Renal pelvis (tissue), 12 donors: ENCODE measurements at places on chromosomes 2 and 18.

DNA sequence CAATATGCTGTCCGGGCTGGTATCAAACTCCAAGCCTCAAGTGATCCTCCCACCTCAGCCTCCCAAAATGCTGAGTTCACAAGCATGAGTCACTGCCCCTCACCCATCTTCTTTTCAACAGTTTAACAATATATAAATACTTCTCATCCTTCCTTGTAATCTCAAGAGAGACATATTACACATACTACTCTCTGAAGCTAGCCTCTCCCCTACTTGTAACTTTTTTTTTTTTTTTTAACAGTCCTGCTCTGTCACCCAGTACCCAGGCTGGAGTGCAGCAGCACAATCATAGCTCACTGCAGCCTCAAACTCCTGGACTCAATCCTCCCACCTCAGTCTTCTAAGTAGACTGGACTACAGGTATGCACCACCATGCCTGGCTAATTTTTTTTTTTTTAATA, 5.7 kb downstream of the GFPT1 start:
- DNase-seq: no peak

GRCh38 chr18:23540867-23541266, 37.6 kb downstream of the RMC1 start:
- no peak for DNase-seq

GRCh38 chr18:9066817-9067306, 35.6 kb upstream of the NDUFV2 start:
- DNase-seq: no peak

DNA sequence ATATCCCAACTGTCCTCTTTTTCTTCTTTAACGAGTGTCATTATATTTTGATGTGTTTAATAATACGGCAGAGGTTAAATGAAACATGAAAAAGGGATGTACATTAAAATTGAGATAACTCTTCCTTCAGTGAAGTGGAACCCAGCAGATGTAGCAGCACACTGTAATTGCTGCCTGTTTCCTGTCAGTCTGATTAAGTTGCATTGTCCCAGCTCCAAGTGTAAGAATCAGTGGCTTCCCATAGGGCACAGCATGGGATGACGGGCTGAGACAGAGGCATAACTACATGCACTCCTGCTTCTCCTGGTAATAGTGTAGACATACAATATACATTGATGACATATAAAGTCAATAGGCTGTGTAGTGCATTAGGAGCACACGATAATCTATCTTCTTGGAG, 175.8 kb upstream of the TCF4 start:
- no peak for DNase-seq

DNA sequence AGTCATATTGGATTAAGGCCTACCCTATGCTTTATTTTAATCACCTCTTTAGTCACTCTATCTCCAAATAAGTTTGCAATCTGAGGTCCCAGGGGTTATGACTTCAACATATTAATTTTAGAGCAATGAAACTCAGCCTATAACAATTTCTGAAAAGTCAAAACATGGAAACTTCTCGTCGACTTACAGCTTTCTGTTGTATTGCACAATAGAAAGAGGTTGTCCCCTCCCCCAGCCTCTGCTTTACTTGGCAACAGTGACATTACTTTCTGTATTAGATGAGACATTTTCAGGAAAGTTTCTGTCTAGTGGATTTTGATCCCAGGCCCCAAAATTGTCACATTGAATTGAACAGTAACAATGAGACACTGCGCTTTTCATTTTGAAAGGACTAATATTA, 326.4 kb downstream of the THSD7B start:
- no peak for DNase-seq

DNA sequence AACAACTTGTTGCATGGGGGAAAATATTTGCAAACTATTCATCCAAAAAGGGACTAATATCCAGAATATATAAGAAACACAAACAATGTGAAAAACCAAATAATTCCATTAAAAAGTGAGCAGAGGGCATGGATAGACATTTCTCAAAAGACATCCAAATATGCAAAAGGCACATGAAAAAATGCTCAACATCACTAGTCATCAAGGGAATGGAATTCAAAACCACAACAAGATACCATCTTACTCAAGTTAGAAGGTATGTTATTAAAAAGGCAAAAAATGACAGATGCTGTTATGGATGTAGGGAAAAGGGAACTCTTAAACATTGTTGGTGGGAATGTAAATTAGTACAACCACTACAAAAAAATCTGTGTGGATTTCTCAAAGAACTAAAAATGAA, 396.5 kb downstream of the CCDC85A start:
- no peak for DNase-seq

- no peak for DNase-seq
Observed at GRCh38 chr2:201313362-201313761, 43.8 kb downstream of the FLACC1 start.

DNA sequence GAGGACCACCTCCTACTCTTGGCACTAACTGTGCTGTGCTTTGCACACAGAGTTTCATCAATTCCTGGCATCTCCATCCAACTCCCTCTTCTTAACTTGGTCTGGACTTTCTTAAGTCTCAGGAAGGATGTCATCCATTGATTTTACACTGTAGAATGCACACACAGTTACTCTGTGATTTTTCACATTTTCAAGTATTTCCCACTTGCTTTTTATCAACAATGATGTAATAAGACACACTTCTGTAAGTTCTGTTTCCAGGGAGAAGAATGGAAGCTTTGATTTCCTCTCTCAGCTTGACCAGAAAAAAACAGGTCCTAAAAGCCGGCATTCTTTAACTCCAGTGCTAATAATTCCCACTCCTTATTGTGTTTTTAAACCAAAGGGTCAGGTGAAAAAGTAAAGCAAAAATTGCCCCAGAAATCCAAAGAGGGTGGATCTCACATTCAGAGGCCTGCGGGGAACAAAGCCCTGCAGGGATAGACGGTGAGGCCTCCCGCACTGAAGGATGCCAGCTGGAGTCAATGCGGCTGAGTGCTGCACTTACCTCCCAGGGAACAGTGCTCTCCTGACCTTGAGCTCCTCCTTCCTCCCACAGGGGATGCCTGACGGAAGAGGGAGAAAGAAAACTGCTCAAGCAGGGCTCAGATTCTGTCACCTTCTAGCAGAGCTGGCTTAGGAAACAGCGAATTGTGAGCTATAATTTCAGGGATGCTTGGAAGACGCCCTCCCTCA, 83.1 kb downstream of the PDCL3 start:
- DNase-seq: no peak

- DNase-seq: no peak
Observed at GRCh38 chr2:69192176-69192945, 179.4 kb downstream of the ANTXR1 start.

GRCh38 chr2:50315336-50315735, 716.6 kb downstream of the NRXN1 start:
- no peak for DNase-seq

DNA sequence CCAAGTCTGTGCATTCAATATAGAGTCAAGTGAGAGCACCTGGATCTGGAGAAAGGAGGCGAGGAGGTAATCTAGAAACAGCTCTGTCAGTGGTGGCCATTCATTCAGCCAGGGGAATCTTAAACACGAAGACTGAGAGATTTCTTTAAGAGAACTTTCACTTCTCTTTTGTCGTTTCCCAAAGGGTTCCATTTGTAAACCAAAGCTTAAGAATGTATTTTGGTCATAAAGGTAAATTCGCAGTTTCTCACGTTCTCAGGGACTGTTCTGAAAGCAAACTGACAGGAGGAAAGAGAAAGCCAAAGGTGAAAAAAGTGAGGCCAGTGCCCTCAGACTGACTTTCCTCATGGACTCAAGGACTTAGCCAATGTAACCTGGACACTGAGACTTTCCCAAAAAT, 513.5 kb downstream of the CMPK2 start:
- DNase-seq: no peak

GRCh38 chr2:230864605-230865306, at the start of gene ITM2C:
TSS of gene ITM2C (plus strand) at chr2:230864942. CDS start at chr2:230865026, 84 bp downstream.
- no peak for DNase-seq

GRCh38 chr2:38533180-38533579, 69.5 kb downstream of the HNRNPLL start:
- no peak for DNase-seq

DNA sequence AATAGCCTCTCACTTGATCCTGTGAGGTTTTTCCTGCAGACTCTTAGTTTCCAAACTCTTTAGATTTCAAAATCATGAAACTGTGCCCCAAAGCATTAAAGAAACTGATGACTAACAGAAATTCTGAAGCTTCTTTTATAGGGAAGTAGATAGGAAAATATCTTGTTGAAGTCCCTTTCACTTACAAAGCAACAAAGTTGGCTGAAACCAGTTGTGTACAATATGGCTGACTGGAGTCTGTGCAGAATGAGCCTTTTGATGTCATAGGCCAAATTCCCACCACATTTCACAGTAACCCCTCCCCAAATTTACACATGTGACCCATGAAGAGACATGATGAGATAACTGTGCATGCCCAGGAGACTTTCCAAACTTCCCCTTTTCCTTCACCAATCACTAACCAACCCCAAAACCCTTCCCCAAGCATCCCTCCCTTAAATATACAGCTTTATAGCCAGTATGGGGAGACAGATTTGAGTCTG, 61.7 kb upstream of the NCK2 start:
- no peak for DNase-seq

GRCh38 chr2:241873081-241873802, 3.7 kb downstream of the RTP5 start:
- no peak for DNase-seq

DNA sequence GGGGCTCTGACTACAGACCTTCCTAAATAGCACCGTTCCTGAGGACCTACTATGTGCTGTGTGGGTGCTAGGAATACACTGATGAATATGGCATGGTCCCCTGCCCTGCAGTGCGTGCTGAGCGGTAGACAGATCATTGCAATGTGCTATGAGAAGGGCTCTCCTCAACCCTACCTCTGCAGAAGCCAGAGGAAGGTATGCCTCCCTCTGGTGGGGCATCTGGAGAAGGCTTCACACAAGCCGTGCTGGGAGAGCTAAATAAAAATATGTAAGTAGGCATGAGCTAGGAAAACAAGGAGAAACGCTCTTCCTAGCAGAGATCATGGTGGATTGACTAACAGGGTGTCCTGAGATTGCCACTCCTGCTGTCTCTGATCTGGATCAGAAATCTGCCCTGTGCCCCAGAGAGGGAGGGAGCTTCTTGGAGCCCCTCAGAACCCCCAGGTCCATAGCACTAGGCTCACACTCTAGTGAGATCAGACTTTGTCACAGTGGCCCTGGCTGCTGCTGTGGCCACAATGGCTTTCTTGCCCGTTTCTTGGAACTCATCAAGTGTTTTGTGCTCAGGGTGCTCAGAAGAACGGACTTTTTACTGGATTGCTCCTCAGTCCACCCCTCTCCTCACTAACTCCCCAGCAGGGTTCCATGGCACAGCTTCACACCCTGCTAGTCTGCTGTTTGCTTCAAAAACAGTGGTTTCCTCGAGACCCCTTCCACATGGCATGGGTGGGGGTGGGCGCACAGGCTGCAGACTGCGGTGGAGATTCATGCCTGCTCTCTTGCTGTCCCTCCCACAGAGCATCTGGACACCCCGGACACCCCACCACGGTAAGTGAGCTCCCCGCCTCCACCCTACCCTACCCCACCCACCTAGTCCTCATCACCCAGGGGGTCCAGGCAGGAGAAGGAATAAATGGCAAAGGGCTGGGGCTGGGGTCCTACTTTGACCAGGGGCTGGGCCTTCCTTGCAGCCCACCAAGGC, 14.2 kb downstream of the SIGLEC15 start:
- DNase-seq: peak; percentile 20

GRCh38 chr2:190940454-190940853, 59.8 kb downstream of the GLS start:
- no peak for DNase-seq
